ENCODE measurements at places on chromosomes 2 and 18. TPM values are rescaled to one million over a fixed set of nuclear protein-coding genes. Genes with fewer than 3 reads are reported as not detected.

- peak overlapping the region; percentile 84 for H3K27ac ChIP-seq
- no peaks in the 10 kb centered on the region for H3K27me3 ChIP-seq
- H3K4me1 ChIP-seq: peaks cover 4% of the 10 kb centered on the region
- no peak for DNase-seq
Measured at GRCh38 chr2:69916106-69916505, 1.2 kb downstream of the MXD1 start.

- DNase-seq: no peak
- no peaks in the 10 kb centered on the region for H3K27me3 ChIP-seq
- H3K4me1 ChIP-seq: no peaks in the 10 kb centered on the region
Measured at GRCh38 chr2:46690825-46691224, 211.5 kb downstream of the TMEM247 start.

- H3K4me3 ChIP-seq: no peak overlapping the region
- H3K36me3 ChIP-seq: no peaks in the 10 kb centered on the region
- DNase-seq: no peak
- H3K27me3 ChIP-seq: no peaks in the 10 kb centered on the region
- no peak overlapping the region for H3K27ac ChIP-seq
Measured at GRCh38 chr2:23375448-23375847, 9.5 kb upstream of the KLHL29 start.

- H3K4me1 ChIP-seq: peaks cover 12% of the 10 kb centered on the region
- no peak overlapping the region for H3K4me3 ChIP-seq
- no peaks in the 10 kb centered on the region for H3K27me3 ChIP-seq
- no peak overlapping the region for H3K27ac ChIP-seq
- H3K36me3 ChIP-seq: peaks cover 55% of the 10 kb centered on the region
Measured at GRCh38 chr2:120294008-120294340, 41.3 kb downstream of the RALB start.

- no peaks in the 10 kb centered on the region for H3K4me1 ChIP-seq
- H3K4me3 ChIP-seq: no peak overlapping the region
- no peaks in the 10 kb centered on the region for H3K27me3 ChIP-seq
- H3K36me3 ChIP-seq: no peaks in the 10 kb centered on the region
Measured at GRCh38 chr2:19865151-19865550, 36.6 kb downstream of the TTC32 start.

GRCh38 chr18:681985-682384 is 24.5 kb downstream of the TYMS start:
- no peak for DNase-seq
- H3K4me1 ChIP-seq: no peaks in the 10 kb centered on the region
- H3K4me3 ChIP-seq: no peak overlapping the region

GRCh38 chr18:13180614-13181375 is 37.8 kb upstream of the LDLRAD4 start:
- H3K27me3 ChIP-seq: no peaks in the 10 kb centered on the region
- DNase-seq: no peak
- H3K36me3 ChIP-seq: no peaks in the 10 kb centered on the region
- no peaks in the 10 kb centered on the region for H3K4me1 ChIP-seq

DNA sequence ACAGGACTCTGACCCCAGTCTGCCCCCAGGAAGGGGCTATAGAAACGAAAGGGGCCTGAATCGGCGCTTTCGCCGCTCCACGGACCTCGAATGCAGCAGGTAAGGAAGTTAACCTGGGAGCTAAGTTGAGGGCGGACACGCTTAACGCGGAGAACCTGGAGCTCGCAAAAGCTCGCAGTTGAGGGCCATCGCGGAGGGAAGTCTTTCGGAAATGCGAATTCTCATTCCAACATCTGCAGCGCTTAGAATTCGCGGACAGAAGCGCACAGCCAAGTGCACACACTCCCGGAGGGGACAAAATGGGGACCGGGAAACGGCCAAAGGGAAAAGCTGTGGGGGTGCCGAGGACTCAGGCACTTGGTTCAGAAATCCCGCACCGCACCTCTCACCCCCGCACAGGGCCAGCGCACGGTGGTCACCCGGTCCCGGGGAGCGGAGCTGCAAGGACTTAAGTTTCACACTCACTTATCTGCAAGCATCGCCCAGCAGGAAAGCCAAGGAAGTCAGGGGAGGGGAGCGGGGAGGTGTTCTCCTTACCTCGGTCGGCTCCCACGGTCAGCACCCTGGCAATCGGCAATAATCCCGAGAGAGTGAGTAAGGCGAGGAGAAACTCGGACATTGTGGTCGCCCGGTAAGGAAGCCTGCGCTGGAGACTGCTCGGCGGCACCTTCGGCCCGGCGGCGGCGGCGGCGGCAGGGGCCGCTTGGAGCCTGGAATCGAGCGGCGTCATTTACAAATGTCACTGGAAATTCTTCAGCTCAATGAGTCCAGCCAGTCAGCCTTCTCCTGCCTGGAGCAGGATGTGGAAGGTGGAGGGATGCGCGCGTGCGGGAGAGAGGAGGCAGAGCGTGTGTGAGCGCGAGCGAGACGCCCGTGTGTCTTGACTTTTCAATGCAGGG is 456 bp downstream of the LRP1B start:
- H3K4me3 ChIP-seq: peak overlapping the region; percentile 46
- no peaks in the 10 kb centered on the region for H3K36me3 ChIP-seq
- H3K27ac ChIP-seq: no peak overlapping the region

DNA sequence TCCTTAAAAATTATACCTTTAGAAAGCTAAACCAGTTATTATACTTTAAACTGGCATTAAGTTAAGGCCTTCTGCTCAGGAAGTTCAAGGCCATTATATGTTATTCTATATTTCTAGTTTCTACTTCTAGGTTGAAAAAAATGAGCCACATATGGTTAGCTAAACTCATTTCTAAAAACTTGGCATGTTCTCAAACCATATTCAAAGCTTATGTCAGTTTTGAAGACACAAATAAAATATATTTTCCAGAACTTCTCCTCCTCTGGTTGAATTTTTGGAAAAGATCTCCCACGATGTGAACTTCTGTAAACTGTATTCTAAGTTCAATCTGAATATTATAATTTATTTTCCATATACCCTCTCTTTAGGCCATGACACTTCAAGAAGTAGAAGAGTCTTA is 103.5 kb downstream of the NYAP2 start:
- H3K27ac ChIP-seq: no peak overlapping the region
- no peaks in the 10 kb centered on the region for H3K36me3 ChIP-seq
- no peaks in the 10 kb centered on the region for H3K4me1 ChIP-seq

GRCh38 chr2:168028362-168028761 is 219.0 kb downstream of the STK39 start:
- no peaks in the 10 kb centered on the region for H3K27me3 ChIP-seq
- H3K27ac ChIP-seq: no peak overlapping the region
- no peak overlapping the region for H3K4me3 ChIP-seq
- H3K4me1 ChIP-seq: no peaks in the 10 kb centered on the region

DNA sequence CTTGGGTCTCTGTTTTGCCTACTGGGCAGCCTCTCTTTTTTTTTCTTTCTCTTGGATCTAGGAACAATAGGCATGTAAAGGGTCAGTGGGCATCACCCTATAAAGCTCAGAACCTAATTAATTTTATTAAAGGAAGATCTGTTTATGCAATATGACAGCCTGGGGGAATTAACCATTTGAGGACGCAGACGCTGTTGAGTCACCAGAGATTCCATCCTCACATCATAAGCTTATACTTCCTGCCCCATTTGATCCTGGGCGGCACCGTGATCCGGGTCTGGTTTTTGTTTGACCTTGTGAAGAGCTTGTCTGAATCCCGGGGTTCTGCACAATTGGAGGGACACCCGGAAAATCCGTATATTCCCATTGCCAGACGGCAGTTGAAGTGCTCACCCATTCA is 16.8 kb upstream of the BCL11A start:
- H3K4me3 ChIP-seq: no peak overlapping the region
- no peaks in the 10 kb centered on the region for H3K36me3 ChIP-seq
- peaks cover 8% of the 10 kb centered on the region for H3K4me1 ChIP-seq
- H3K27me3 ChIP-seq: peaks cover 74% of the 10 kb centered on the region
- no peak overlapping the region for H3K27ac ChIP-seq
- DNase-seq: no peak

DNA sequence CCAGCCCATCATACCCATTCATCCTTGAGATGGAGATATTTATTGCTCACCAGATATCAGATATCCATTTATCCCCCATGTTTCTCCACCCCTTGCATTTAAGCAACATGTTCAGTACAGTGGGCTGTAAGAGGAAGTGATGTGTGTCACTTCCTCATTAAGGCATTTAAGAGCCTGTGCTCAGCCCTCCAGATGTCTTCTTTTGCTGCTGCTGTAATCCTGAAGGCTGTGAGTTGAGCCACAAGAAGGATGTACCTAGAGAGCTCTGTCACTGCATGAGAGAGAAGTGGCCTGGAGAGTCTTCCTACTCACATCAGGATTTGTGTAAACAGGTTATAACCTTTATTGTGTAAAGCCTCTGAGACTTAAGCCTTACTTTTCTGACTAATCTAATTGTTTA is 151.8 kb upstream of the UNC80 start:
- no peaks in the 10 kb centered on the region for H3K27me3 ChIP-seq
- no peak overlapping the region for H3K27ac ChIP-seq
- H3K36me3 ChIP-seq: no peaks in the 10 kb centered on the region
- H3K4me3 ChIP-seq: no peak overlapping the region
- H3K4me1 ChIP-seq: no peaks in the 10 kb centered on the region
- no peak for DNase-seq

DNA sequence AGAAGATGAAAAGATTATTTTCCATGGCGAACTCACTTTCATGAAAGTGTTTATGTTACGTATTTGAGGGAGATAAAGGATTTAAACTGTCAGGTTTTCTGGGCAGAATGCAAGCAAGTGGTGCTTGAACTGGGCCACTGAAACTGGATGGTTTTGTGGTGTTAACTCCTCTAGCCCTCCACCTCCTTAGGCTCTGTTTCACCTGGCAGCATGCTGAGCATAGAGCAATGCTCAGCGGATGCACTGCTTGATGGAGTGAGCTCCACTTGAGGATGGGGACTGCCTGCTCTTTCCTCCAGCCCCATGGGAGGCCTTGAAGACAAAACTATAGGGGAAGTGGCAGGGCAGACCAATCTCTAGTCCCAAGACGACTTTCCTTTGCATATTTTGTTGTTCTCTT is 345.8 kb downstream of the TDRD15 start:
- no peak for DNase-seq
- no peak overlapping the region for H3K27ac ChIP-seq
- no peaks in the 10 kb centered on the region for H3K36me3 ChIP-seq
- no peaks in the 10 kb centered on the region for H3K4me1 ChIP-seq

DNA sequence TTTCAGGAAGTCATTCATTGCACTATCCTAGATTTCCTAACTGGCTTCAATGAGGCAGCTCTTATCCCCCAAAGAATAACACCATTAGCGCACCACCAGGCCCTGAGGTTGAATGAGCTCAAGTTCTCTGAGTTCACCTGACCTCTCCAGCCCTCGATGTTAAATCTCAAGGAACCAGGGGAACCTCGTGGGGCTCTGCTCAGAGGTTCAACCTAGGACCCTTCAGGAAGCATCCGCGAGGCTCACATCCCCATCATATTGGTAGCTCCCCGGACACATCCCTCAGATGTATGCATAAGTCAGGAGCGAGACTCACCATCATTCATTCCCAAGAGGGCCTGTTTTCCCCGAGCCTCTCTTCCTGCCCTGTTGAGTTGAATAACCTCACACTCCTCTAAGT is 145.6 kb upstream of the KLHL29 start:
- H3K27me3 ChIP-seq: no peaks in the 10 kb centered on the region
- H3K27ac ChIP-seq: no peak overlapping the region
- DNase-seq: no peak
- H3K4me3 ChIP-seq: no peak overlapping the region

- no peak overlapping the region for H3K27ac ChIP-seq
- H3K36me3 ChIP-seq: no peaks in the 10 kb centered on the region
- H3K4me3 ChIP-seq: no peak overlapping the region
- no peak for DNase-seq
- H3K4me1 ChIP-seq: no peaks in the 10 kb centered on the region
Measured at GRCh38 chr2:128949360-128949759, 630.7 kb upstream of the HS6ST1 start.

- no peak overlapping the region for H3K4me3 ChIP-seq
- no peak overlapping the region for H3K27ac ChIP-seq
- H3K4me1 ChIP-seq: peaks cover 3% of the 10 kb centered on the region
- DNase-seq: no peak
- H3K27me3 ChIP-seq: no peaks in the 10 kb centered on the region
- H3K36me3 ChIP-seq: no peaks in the 10 kb centered on the region
Measured at GRCh38 chr2:138274421-138275291, 226.9 kb upstream of the SPOPL start.

DNA sequence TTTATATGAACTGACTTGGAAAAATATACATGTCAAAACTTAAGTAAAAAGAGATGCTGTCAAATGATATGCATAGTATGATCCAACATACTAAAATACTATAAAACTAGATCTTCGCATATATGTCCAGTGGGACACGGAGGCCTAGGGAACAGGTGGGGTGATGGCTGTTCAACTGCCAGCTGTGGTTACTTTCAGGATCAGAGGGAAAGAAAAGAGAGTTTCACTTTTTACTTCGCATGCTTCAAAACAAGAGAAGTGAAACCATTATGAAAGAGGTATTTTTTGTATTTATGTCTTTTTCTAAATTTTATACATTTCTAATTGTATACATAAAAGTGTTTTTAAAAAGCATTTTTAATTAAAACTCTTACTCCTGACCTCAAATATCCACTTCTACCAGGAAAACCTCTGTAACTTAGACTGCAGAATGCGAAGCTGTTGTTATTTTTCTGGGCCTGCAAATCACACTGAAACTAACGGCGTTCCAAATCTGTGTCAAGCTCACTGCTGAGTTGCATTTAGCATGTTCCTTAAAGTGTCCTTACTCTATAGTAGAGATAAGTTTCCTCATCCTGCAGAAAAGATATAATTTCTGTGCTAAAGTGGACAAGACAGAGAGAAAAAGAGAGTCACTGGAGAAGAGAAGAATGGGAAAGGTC is 97.8 kb upstream of the SLC35G4 start:
- H3K27me3 ChIP-seq: no peaks in the 10 kb centered on the region
- H3K4me1 ChIP-seq: no peaks in the 10 kb centered on the region
- H3K27ac ChIP-seq: no peak overlapping the region
- no peaks in the 10 kb centered on the region for H3K36me3 ChIP-seq

Gene LRRFIP1
- 178 TPM for total RNA-seq

Gene FOXI3
- not detected for total RNA-seq

Gene RNF125
- 6.5 TPM for total RNA-seq

Gene CSRNP3
- 1.9 TPM for total RNA-seq

Gene PSME4
- 44.5 TPM for total RNA-seq

Gene RBKS
- 1.9 TPM for total RNA-seq

Gene SLC5A7
- 0.81 TPM for total RNA-seq

Gene PPIL3
- total RNA-seq: 31.2 TPM

Gene SMYD1
- total RNA-seq: not detected

Gene AQP12A
- total RNA-seq: not detected

Gene TXNDC9
- total RNA-seq: 21.9 TPM

Gene TBC1D8
- 19.9 TPM for total RNA-seq

Gene SANBR
- total RNA-seq: 11.1 TPM

Gene ZNF512
- 30.8 TPM for total RNA-seq

Gene TEKT4
- total RNA-seq: not detected

Gene ST6GAL2
- 2.5 TPM for total RNA-seq

Gene FBXO36
- 1.8 TPM for total RNA-seq

Gene IL36A
- total RNA-seq: not detected

Measured in upper lobe of right lung (tissue), 1 donor.